ENCODE measurements at places on chromosomes 4 and X.
A peak's percentile ranks its signal among the peaks of the same experiment; 100 is the strongest.

- no peak for DNase-seq
These were observed 19.8 kb downstream of the TSPAN5 start for GRCh38 chr4:98638661-98639060.

GRCh38 chr4:4625488-4625887 lies 83.6 kb upstream of the STX18 start:
- no peak for DNase-seq

DNA sequence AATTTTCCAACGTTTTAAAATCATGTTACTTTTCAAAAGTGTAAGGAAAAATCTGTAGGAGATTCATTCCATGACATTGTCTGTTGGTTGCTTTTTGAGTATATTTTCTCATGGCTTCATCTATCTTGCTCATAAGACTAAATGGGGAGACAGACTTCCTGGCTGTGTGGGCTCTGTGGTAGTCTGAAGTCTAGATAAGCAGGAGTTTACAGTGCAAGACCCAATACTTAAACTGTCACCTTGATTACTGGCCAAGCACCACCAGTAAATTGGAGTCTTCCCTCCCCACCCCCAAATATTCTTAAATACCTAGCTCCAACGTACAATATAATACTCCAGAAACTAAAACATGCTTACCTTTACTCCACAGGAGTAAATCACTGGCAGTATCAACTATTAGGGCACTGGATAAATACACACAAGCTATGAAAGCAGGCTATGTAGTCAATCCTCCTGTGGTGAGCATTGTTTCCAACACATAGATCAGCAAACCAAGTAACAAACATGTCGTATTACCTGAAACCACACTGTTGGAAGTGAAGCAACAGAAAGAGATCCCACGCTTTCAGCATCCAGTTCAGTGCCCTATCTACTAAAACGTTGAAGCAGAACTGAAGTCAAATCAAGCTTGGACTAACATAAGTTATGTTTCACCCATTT lies 6.2 kb downstream of the HNRNPD start:
- DNase-seq = peak; percentile 67

GRCh38 chrX:38095971-38096529 lies 89.7 kb downstream of the SYTL5 start:
- no peak for DNase-seq

DNA sequence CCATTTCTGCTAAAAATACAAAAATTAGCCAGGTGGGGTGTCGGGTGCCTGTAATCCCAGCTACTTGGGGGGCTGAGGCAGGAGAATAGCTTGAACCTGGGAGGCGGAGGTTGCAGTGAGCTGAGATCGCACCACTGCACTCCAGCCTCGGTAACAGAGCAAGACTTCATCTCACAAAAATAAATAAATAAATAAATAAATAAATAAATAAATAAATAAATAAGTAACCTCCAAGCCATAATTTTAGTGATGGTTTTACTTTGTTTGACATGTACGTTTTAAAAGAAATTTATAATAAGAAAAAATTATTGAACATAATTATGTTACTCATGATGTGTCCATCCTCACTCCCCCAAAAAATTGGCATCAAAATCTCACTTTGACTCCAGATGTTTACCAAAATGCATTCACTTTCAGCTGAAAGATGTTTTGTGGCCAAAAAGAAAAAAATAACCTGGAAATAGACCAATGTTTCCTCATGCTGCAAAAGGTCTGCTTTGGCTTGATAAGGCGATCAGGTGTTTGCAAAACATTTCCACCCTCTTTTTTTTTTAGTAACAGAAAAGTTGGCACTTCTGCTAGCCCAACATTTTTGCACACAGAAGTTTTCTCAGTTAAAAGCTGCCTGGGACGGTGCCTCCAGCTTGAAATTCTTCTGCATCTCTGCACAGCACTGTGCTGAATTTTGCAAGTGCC lies 42.2 kb upstream of the DHRSX start:
- DNase-seq = peak; percentile 70

DNA sequence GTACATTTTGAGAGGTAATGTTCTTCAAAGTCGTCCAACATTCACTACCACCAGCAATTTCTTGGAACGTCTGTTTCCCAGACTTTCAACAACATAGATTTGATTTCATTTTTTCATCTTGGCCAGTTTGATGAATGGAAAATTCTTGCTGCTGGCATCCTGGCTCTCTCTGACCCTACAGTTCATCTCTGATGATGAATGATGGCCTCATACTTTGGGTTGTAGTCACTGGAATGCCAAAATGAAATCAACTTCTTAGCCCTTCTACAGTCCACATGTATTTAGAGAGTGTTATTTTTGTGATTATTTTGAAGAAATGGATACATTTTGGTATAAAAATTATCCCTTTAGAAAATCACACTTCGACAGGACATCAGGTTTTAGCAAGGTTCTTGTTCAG lies 8.8 kb downstream of the CHST7 start:
- DNase-seq = no peak

- no peak for DNase-seq
These were observed 33.4 kb downstream of the SLC25A5 start for GRCh38 chrX:119501511-119502148.

GRCh38 chrX:104183685-104184084 lies 17.4 kb downstream of the FAM199X start:
- DNase-seq = no peak

DNA sequence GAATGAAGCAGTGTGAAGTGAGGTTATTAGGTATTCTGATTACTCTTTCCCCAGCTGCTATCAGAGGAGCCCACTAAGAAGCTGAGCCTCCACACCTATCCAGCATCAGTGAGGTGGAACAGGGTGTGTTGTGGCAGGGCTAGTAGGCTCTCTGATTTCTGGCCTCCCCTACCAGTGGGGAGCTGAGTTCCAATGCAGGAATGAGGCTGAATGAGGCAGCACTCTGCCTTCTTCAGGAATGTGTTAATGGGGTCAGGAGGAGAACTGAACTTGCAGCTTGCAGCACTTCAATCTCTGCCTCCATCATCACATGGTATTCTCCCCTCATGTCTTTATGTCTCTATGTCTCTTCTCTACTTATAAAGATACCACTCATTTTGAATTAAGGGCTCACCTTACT lies 26.9 kb downstream of the SOX3 start:
- DNase-seq = no peak

DNA sequence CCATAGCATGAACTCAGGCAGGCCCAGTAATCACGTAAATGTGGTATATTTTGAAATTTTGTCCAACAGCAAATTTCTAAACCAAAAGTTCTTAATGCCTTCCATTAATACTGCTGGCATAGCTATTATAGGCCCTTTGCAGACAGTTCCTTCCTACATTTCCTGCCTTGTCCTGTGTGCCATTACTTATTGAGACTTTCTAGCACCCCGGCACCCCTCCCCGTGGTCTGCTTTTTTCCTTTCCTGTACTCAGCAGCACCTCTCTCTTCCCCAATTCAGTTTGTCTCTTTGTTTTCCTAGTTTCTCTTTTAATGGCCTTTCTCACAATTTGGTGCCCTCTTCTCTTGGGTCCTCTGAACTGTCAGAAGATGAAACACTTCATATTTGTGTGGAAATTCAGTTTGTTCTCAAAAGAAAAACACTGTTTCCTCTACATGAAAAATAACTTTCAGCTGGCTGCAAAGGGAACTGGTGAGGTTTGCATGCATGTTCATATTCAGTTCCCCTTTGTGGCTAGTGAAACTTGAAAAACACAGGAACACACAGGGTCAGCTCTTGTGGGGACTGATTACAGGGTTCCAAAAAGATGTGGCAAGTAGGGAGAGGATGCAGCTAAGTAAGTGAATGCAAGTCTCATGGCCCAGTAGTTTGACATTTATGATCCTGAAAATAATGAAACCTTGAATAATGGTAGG lies 17.1 kb downstream of the GPR34 start:
- peak; percentile 47 for DNase-seq

DNA sequence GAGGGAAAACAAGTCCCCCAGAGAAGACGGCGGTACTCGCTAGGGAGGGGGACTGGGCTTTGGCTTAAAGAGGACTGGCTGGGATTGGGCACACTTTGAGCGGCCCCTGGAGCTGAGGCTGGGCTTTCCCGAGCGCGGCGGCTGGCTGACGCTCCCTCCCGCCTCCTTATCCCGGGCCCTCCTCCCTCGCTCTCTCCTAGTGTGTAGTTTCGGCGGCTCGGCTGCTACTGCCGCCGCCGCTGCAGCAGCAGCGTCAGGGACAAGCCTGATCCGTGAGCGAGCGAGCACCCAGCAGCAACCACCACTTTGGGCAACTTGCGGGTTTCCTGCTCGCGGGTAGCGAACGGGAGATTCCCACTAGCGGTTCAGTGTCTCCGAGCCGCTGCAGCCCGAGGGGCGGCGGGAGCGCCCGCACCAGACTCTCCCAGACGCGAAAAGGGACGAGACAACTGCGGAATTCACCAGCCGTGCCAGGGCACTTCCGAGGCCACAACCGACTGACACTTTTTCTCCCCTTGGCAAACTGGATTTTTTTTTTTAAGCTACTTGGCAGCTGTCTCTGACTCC lies 632 bp upstream of the PCDH7 start:
- DNase-seq = no peak

DNA sequence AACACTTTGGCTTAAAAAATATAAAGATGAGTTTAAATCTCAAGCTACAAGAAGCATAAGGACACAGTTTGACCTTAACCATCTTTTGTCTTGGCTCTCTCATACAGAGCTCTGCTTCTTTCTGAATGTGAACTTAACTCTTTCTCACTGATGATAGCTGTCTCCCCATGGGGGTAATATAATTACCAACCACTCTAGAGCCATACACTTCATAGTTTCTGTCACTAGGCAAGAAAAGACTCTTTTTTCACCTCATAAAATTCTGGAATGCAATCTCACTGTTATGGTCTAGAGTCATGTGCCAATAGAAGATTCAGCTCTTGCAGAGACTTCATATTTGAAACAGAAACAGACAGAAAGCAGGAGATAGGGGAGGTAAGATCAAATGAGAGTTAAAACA lies 481.7 kb upstream of the AGA start:
- DNase-seq = no peak

DNA sequence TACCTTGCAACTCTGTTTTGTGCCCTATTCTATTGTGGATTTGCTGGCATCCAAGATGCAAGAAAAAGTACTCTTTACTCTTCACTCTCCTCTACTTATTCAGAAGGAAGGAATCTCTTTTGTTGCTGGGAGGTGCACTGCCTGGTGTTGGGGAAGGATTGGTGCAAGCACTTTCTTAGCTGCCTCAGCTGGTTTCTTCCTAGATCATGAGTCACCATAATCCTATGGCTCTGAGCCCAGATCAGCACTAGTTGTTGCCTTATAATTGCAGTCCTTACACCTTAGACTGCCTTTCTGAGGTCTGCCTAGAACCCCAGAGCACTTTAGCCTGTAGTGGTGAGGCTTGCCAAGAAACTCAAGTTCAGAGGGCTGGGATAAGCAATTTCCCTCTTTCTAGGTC lies 37.0 kb upstream of the CT83 start:
- no peak for DNase-seq

- peak; percentile 15 for DNase-seq
These were observed 2.7 kb upstream of the WDR45 start for GRCh38 chrX:49082271-49082871.

GRCh38 chr4:128525387-128525786 lies 237.8 kb upstream of the PGRMC2 start:
- peak; percentile 45 for DNase-seq

DNA sequence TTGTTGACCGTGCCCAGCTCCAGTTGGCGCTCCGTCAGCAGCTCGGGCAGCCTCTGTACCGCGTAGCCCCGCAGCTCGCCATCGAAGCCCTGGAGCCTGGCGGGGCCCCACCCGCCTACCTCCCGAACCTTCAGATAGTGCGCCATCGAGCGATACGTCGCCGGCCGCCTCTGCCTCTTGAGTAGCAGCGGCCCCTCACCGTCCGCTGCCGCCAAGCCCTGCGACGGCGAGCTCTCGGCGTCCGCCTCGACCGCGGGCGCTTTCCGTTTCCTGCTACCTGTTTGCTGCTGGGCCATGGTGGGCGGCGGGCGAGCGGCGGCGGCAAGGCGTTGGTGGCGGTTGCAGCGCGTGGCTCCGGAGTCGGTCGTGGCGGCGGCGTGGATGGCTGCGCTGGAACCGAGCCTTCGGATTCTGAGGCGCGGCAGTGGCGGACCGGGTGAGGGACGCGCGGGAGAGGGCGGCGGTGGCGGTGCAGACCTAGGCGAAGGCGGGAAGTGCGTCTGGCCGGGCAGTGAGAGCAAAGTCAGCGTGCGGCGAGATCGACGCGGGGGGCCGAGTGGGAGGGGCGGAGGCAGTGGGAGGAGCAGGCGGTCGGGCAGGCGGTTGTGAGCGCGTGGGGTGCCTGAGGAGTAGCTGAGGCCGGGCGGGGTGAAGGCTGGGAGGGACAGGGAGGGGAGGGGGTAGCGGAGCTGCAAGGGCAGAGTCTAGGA lies at the start of gene DCAF12L1:
Gene DCAF12L1, minus strand, starts transcription at position 502 of the 710 bp plus-strand sequence. Its CDS starts 206 bp downstream, at position 296.
- DNase-seq = no peak

DNA sequence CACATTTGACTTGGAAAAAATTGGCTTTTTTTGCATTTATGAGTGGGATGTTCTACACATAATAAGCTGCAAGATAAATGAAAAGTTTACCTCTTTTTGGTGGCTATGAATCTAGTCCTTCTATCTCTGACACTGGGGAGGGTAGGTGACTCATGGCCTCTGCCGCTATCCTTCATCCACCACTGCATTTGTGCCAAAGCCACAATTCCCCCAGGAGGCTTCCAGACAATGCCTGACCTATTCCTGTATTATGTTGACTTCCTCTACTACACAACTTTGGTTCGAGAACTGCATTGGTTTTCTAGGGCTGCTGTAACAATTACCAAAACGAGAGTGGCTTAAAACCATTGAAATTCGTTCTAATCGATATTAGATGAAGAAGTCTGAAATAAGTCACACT lies 245.6 kb downstream of the TRAM1L1 start:
- no peak for DNase-seq

- DNase-seq = no peak
These were observed 3.5 kb downstream of the SPINK2 start for GRCh38 chr4:56817840-56818491.

DNA sequence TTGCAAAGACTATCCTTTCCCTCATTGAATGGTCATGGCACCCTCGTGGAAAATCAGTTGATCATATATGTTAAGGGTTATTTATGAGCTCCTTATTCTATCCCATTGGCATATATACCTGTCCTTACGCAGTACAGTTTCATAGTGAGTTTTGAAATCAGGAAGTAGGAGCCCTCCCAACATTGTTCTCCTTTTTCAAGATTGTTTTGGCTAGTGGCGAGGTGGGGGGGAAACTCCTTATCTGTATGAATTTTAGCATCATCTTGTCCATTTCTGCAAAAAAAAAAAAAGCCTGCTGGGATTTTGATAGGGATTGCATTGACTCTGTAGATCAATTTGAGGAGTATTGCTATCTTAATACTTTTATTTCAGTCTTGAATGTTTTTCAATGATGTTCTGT lies 2.5 kb upstream of the USP9X start:
- DNase-seq = peak; percentile 35

DNA sequence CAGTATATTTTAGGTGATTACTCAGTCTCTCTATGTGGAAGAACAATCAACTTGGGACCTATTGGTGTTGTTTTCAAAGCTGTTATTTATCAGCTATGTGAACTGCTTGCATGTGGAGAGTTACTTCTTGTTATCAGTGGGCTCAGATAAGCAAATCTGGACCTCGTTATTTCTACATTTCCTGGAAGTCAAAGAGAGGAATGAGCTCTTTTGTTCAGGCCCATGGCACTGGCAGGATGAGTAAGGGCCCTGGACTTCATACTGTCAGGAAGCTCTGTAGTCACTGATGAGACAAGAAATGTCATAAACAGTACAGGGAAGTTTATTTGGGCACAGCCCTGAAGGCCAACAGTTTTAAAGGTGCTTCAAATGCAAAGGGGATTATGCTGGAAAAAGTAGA lies 760.6 kb upstream of the EPHA5 start:
- peak; percentile 0 for DNase-seq

- DNase-seq = no peak
These were observed 756.4 kb upstream of the IGFBP7 start for GRCh38 chr4:57866468-57867171.
